ENCODE measurements at places on chromosomes 11 and 22. TPM values are rescaled to one million over a fixed set of nuclear protein-coding genes. Genes with fewer than 3 reads are reported as not detected.

DNA sequence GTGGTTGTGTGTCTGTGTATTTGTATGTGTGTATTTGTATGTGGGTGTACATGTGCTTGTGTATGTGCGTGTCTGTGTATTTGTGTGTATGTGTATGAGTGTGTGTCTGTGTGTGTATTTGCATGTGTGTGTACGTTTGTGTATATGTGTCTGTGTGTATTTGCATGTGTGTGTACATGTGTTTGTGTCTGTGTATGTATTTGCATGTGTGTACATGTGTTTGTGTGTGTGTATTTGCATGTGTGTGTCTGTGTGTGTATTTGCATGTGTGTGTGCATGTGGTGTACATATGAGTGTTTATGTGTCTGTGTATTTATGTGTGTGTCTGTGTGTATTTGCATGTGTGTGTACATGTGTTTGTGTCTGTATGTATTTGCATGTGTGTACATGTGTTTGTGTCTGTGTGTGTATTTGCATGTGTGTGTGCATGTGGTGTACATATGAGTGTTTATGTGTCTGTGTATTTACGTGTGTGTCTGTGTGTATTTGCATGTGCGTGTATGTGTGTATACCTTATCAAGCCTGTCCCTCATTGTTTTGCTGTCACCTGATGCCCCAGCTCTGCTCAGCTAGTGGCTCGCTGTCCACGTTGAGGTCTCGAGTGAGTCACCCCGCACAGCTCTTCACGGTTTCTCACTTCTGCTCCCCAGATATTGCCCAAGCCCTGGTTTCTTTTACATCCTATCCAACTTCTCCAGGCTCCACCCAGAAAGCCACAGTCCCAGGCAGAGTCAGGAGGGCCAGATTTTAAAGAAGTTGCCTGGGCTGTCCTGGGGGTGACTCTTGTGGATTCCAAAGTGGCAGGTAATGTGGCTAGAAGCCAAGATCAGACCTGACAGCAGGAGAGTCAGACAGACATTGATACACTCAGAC, 15.2 kb downstream of the MB start:
- H3K4me3 ChIP-seq = no peak overlapping the region
- no peaks in the 10 kb centered on the region for H3K27me3 ChIP-seq
- H3K4me1 ChIP-seq = no peaks in the 10 kb centered on the region
- H3K36me3 ChIP-seq = no peaks in the 10 kb centered on the region

- peaks cover 9% of the 10 kb centered on the region for H3K4me1 ChIP-seq
- no peak overlapping the region for H3K27ac ChIP-seq
- no peak overlapping the region for H3K4me3 ChIP-seq
These were observed 6.3 kb downstream of the MCAM start for GRCh38 chr11:119310682-119311052.

GRCh38 chr11:33505093-33505492, 195.5 kb downstream of the C11orf91 start:
- H3K4me3 ChIP-seq = no peak overlapping the region
- no peaks in the 10 kb centered on the region for H3K36me3 ChIP-seq

DNA sequence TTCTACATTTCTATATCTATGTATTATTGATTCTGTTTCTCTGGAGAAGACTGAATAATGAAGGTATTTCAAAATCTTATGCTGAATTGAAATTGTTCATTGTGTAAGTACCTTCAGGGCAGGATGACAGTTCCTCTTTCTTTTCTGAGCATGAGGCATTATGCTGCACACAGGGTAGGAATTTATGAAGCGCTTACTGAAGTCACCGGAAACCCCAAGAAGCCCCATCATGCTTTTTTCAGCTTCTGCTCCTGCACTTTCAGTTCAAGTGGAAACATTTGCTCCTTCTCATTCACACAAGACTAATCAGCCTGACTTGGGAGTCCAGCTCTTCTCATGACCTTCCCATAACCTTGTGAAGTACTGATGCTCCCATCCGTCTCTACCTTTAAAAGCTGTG, 314.7 kb upstream of the SORL1-AS1 start:
- H3K27me3 ChIP-seq = no peaks in the 10 kb centered on the region
- H3K27ac ChIP-seq = no peak overlapping the region
- no peak for DNase-seq

- no peaks in the 10 kb centered on the region for H3K27me3 ChIP-seq
- no peak overlapping the region for H3K4me3 ChIP-seq
- no peaks in the 10 kb centered on the region for H3K36me3 ChIP-seq
- DNase-seq = no peak
- H3K27ac ChIP-seq = no peak overlapping the region
- H3K4me1 ChIP-seq = peaks cover 11% of the 10 kb centered on the region
These were observed 8.0 kb downstream of the CCND1 start for GRCh38 chr11:69648679-69649575.

The RFPL1 gene
- not detected for total RNA-seq

DNA sequence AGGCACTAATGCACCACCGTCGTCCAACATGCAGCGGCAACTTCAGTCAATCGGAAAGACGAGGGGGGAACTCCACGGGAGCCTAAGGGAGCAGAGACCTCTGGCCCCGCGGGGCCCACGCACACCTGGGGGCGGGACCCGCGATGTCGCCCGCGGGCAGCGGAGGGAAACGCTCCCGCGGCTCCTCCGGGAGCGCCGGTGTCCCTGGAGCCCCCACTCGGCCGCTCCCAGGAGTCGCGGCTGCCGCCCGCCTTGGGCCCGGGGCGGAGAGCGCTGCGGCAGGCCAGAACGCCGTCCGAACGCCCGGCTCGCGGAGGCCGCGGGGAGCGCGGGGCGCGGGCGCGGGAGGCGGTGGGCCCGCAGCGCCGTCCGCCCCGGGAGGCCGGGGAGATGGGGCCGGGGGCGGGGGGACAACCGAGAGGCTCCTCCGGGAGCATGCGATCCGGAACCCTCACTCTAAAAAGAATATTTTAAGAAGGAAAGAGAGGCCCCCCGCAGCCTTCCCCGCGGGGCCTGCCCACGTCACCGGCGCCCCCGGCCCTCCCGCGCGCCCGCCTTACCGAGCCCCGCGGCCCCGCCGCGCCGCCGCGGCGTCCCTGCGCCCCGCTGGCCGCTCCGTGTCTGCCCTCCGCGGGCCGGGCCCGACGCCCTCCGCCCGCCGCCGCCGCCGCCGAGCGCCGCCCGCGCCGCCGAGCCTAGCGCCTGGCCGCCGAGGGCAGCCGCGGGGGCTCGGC, 86.6 kb upstream of the ARHGAP32 start:
- no peaks in the 10 kb centered on the region for H3K27me3 ChIP-seq
- H3K36me3 ChIP-seq = no peaks in the 10 kb centered on the region
- H3K4me1 ChIP-seq = peaks cover 35% of the 10 kb centered on the region
- peak overlapping the region; percentile 38 for H3K27ac ChIP-seq
- peak; percentile 64 for DNase-seq

DNA sequence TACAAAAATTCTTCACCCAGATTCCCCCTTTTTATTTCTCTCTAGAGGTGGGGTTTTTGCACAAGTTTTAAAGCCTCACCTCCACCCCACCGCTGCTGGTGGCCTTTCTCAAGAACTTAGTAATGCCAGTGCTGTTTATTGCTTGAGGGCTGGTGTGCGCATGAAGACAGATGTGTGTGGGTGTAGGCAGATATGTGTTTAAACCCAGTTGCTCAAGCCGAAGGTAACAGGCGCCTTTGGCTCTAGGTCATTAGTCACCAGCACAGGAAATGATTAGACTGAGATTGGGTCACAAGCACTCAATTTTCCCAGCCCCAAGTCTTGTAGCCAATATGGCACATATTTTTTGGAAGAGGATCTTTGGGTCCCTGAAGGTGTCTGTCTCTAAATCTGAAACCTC, 2.7 kb upstream of the CLMP start:
- H3K36me3 ChIP-seq = no peaks in the 10 kb centered on the region
- H3K27ac ChIP-seq = peak overlapping the region; percentile 47
- H3K27me3 ChIP-seq = peaks cover 36% of the 10 kb centered on the region
- no peak overlapping the region for H3K4me3 ChIP-seq
- DNase-seq = no peak

- H3K4me1 ChIP-seq = no peaks in the 10 kb centered on the region
- no peaks in the 10 kb centered on the region for H3K36me3 ChIP-seq
- H3K4me3 ChIP-seq = no peak overlapping the region
These were observed 103.8 kb downstream of the ENTHD1 start for GRCh38 chr22:39789788-39790187.

- no peak overlapping the region for H3K27ac ChIP-seq
- H3K36me3 ChIP-seq = no peaks in the 10 kb centered on the region
- H3K27me3 ChIP-seq = peaks cover 30% of the 10 kb centered on the region
- H3K4me3 ChIP-seq = no peak overlapping the region
- peak; percentile 85 for DNase-seq
- H3K4me1 ChIP-seq = no peaks in the 10 kb centered on the region
These were observed 879 bp downstream of the TMEM121B start for GRCh38 chr22:17120281-17120680.

- no peaks in the 10 kb centered on the region for H3K4me1 ChIP-seq
- H3K4me3 ChIP-seq = no peak overlapping the region
- H3K36me3 ChIP-seq = no peaks in the 10 kb centered on the region
- no peaks in the 10 kb centered on the region for H3K27me3 ChIP-seq
These were observed 258.9 kb upstream of the ARHGAP20 start for GRCh38 chr11:110971140-110971539.
